ENCODE measurements at places on chromosomes 1 and 21. TPM values are rescaled to one million over a fixed set of nuclear protein-coding genes. Genes with fewer than 3 reads are reported as not detected.

GRCh38 chr1:94191216-94191615 lies 46.2 kb downstream of the ARHGAP29 start:
- DNase-seq, result no peak

- peak; percentile 64 for DNase-seq
Observed at GRCh38 chr1:110255392-110255787, 45.3 kb downstream of the KCNC4 start.

DNA sequence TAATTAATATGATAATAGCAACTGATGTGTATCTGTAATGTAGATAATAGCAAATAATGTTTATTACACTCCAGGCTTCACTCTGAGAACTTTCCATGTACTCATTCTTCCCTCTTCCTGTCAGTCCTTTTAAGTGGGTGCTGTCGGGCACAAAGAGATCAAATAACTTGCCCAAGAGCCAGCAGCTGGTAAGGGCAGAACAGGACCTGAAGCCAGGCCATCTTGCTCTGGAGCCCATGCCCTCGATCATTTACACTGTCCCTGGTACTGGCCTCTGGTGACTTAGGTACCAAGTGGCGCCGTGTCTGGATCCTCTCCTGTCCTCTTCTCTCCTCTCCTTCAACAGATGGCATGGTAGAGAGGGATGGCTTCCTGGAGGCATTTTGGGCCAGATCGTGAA lies 97.2 kb downstream of the VPS13D start:
- no peak for DNase-seq

- no peak for DNase-seq
Observed at GRCh38 chr1:11039351-11040104, 7.5 kb downstream of the MASP2 start.

DNA sequence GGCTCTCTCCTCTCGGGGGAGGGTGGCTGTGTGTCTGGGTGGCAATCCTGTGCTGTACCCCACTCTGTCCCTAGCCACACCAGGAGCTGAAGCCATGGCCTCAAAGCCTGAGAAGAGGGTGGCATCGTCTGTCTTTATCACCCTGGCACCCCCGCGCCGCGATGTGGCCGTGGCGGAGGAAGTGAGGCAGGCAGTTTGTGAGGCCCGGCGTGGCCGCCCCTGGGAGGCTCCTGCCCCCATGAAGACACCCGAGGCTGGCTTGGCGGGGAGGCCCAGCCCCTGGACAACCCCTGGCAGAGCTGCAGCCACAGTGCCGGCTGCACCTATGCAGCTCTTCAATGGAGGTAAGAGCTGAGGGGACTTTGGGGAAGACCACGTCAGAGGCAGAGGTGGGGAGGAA lies 6.3 kb downstream of the FBLIM1 start:
- no peak for DNase-seq

GRCh38 chr1:29679828-29680558 lies 443.7 kb downstream of the PTPRU start:
- DNase-seq, result peak; percentile 34

The KAZN gene
- 1.1 TPM for total RNA-seq

The PPOX gene
- 31.1 TPM for total RNA-seq

The SSR2 gene
- 176 TPM for total RNA-seq

The ITGB2 gene
- 265 TPM for total RNA-seq

The OR2T29 gene
- total RNA-seq, result not detected
